ENCODE measurements at places on chromosomes 5 and 9.

GRCh38 chr9:113999256-114000062 is 78.6 kb downstream of the AMBP start:
- no peak for DNase-seq

DNA sequence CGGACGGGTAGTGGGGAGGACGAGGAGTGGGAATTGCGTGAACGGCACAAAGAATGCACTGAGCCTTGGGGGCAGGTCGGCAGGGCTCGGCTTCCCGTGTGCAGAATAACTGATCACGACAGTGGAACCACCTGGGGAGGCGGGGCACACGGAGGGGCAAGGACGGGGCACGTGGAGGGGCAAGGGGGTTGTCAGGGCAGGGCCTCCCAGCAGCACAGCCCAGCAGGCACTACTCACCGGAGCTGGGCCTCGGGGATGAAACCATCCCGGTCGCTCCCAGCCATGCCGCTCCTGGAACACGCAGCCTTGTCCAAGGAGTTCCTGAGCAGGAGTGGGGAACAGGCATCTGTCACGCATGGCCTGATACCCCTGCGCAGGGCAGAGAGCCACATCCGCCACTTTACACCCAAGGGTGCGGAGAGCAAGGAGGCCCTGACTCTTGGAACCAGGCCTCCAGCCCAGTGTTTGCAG is 33.4 kb downstream of the SARDH start:
- DNase-seq: no peak

- DNase-seq: no peak
Observed at GRCh38 chr9:105309531-105309931, 65.1 kb downstream of the SLC44A1 start.

DNA sequence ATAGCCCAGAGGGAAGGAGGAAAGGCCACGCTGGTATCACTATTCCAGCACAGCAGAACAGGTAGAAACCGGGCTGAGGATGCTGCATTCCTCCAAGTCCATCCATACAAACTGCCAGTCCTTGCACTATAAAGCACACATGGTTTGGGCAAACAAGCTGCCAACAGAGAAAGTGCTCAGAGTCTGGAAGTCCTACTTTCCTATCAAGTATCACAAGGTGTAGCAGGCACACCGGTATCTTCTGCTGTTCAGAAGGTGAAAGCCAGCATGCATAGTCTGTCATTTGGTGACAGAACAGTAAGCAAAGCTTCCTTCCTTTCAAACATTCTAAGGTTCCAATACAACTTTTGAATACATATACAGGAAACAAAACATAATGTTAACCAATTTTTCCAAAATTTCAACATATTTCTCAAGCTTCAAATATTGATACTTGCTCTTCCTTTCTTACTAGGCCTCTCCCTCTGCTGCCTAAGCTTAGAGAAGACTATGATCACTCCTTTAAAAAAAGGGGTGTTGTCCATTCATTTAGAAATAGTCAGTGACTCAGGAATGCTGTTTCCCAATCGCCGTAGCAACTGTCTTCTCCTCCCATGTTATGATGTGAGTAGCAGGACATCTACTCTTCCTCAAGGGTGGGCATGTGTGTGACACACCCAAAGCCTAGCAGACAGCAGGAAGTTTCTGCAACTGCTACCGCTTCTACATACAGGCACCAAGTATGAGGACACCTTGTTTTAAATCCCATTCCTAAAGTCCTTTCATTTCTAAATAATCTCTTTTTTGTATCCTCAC is 14.7 kb downstream of the DIAPH1 start:
- DNase-seq: no peak

GRCh38 chr9:127749090-127749787 is 14.1 kb upstream of the TOR2A start:
- no peak for DNase-seq

DNA sequence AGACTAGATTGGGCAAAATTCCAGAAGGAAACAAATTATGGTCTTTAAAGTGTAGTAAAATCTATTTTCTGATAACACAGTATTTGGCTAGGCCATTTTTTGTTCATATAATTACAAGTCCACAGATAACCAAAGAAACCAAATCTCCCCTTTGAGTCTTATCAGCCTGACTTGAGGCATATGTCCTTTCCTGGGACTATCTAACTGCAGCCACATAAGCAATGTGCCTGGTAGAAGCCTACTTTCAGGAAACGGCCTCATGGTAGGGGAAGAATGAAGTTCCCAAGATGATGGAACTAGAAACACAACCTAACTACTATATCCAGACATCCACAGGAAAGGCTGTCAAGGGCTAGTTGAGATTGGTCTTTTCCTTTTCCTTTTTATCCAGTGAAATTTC is 130.0 kb downstream of the PIK3R1 start:
- DNase-seq: no peak

GRCh38 chr9:105975886-105976645 is 281.7 kb downstream of the TMEM38B start:
- no peak for DNase-seq

- no peak for DNase-seq
Observed at GRCh38 chr9:77712533-77713130, 64.5 kb upstream of the GNA14 start.

DNA sequence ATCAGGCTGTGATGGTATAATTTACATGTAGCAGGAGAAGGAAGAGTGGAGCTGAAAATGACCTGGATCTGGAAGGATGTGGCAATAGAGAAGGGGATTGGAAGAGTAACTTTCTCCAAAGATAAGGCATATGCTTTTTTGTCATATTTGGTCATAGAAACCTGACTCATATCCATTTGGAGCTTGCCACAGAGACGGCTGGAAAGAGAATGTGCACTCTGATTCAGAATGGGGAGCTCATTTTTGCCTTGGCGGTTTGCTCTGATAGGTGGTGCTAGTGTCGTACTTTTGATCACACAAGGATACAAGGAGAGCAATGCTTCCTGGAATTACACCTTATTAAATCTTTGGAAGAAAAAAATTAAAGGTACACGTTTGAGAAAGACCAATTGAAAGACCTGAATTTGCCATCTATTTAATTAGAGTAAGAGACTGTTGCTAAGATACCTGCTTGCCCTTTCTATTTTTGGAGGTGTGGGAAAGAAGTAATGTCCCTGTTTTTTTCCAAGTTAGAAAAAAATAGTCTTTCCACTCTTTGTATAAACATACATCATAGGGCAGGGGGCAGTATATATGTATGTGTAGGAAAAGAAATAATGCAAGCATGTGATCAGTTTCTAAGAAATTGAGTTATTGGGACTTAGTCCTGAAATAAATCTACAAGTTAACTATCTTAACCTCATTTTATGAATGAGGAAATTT is 5.4 kb downstream of the LSM11 start:
- no peak for DNase-seq

- DNase-seq: no peak
Observed at GRCh38 chr9:114238891-114239875, 83.7 kb upstream of the ORM1 start.

GRCh38 chr5:38265546-38266179 is 7.3 kb downstream of the EGFLAM start:
- DNase-seq: no peak

DNA sequence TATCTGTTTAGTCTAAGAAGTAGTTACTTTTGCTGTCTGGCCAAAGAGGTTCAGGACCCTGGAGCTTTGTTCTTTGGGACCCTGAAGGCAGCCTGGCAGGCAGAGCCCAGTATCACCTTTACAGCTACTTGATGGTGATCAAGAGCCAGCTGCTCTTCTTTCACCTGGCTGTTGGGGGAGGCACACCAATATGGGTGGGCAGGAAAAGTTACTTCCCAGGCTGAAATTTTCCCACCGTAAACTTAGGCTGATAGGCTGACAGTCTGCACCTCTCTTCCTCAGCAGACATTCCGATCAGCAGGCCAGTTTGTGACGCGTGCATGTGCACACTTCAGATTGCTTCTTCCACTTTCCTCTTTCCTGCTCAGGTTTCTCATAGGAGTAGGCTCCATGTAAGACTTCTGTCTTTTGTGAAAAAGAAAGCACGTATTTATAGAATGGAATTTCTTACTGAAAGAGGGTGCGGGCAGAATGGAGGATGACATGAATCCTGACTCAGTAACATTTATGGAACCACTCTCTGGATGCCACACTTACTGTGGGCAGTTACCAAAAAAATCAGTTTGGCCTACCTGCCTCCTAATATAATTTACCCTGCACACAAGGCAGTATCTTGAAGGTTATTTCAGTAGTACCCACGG is 223.9 kb upstream of the DMRT1 start:
- DNase-seq: no peak

DNA sequence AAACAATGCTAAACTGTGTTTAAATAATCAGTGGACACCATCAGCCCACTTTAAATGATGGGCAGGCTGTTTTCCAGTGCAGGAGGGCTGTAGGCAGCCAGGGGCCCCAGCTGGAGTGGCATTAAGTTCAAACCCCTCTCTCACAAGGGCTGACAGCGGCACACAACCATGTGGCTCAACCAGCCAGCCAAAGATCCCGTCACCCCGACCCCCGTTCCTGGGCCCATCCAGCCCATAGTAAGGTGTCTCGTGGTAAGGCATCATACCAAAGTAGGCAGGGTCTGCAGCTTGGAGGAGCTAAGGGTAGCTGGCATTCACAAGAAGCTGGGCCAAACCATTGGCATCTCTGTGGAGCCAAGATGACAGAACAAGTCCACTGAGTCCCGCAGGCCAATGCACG is 24.9 kb downstream of the BTNL9 start:
- no peak for DNase-seq

DNA sequence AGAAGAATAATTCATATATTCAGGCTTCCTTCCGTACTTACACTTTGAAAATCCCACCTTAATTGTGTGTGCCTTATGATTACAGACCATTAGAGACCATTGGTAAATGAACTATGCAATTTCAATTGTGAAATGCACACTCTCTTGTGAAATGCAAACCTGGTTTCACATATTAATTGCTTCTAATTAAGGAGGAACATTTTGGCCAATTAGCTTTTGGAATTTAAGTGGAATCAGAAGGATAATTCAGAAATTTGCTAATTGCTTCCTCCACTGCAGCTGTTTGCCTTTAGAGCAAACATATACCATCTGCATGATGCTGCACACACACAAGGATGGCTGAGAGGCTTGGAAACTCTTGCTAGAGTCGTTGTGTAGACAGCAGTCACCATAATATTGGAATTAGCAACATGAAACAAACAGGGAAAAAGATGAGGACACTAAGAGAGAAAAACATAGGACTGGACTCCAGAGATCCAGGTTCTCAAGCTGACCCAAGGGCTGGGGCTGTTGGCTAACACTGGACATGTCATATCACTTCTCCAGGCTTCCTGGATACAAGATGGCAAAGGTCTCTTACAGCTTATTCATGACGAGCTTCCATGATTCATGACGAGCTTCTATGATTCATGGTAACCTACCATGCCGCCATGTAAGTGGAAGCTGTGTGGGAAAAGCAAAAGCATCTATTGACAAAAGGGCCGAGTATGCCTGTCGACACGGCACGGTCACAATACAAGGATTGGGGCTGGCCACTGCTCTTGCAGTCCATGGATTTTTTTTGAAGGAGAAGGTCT is 78.0 kb downstream of the PTCH1 start:
- no peak for DNase-seq
